Liver (tissue), 10 donors: ENCODE measurements at places on chromosomes 11 and 22.

- H3K4me1 ChIP-seq: peaks cover 3% of the 10 kb centered on the region
- H3K27me3 ChIP-seq: no peaks in the 10 kb centered on the region
- no peak overlapping the region for H3K27ac ChIP-seq
- no peak for DNase-seq
Measured at GRCh38 chr11:27353593-27354358, 9.2 kb downstream of the CCDC34 start.

DNA sequence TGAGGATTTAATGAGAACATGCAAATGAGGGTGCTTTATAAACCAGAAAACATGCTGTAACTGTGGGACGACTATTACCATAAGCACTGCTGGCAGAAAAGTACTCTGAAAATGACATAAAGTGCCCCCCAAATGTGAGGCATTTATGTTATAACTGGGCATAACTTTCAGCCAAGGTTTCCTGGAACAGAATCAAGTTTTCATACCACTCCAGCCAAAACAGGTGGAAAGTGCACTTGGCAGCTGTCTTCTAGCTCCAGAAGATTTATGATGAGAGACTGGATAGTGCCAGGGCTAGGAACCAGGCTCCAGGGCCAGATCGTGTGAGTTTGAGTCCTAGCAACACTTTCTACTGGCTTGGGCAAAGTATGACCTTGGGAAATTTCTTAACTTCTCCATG is 339.2 kb downstream of the TENM4 start:
- H3K27me3 ChIP-seq: no peaks in the 10 kb centered on the region
- DNase-seq: no peak
- no peaks in the 10 kb centered on the region for H3K36me3 ChIP-seq

DNA sequence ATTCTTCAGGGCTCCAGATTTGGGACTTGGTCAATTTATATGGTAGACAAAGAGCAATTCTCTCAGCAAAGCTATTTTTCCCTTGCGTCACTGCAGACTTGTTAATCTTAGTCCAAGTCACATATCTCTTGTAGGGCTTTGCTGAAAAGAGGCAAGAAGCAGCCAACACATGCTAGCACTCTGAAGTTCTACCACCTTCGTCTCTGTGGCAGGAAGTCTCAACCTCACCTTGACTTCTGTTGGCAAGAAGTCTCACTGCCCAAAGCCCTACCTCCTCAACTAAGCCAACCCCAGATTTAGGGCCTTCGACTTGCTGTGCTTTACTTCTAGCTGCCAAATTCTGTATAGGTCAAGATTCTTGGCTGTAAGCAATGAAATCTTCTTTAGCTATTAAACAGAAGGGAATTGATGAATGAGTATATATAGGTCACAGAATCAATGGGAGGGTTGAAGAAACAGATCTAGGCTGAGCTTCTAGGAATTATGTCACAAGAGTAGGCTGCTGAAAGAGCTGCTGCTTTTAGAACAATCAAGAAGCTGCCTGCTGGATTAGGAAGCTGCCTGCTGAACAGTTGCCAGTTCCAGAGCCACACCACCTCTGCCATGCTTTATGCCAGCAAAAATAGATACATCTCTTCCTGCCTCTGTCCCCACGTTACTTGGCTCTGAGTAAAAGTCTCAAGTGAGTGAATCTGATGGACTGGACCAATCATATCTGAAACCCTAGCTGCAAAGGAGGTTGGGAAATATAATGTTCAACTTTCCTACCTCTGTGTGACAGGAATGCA is 17.6 kb upstream of the NCR3LG1 start:
- no peaks in the 10 kb centered on the region for H3K4me1 ChIP-seq
- no peak for DNase-seq
- H3K4me3 ChIP-seq: no peak overlapping the region
- peaks cover 7% of the 10 kb centered on the region for H3K36me3 ChIP-seq
- H3K27ac ChIP-seq: no peak overlapping the region

DNA sequence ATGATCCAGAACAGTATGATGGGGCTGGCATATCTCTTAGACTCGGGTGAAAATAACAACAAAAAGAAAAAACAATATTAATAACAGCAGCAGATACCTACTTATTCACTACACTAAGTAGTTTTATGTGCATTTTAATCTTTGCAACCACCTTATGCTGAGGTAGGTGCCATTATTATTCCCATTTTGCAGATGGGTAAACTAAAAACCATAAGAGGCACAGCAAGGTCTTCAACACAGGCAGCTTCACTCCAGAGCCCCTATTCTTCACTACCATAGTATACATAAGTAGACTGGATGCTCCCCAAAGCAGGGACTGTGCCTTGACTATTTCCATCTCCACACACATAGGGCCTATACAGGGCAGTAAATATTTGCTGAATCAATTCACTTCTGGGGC is 41.0 kb downstream of the CLPB start:
- H3K4me1 ChIP-seq: no peaks in the 10 kb centered on the region
- DNase-seq: no peak
- H3K27ac ChIP-seq: no peak overlapping the region
- H3K27me3 ChIP-seq: no peaks in the 10 kb centered on the region
- H3K36me3 ChIP-seq: no peaks in the 10 kb centered on the region
- H3K4me3 ChIP-seq: no peak overlapping the region
